CD8-positive, alpha-beta memory T cell (primary cell): ENCODE measurements at places on chromosomes 16 and 17. TPM values are rescaled to one million over a fixed set of nuclear protein-coding genes. Genes with fewer than 3 reads are reported as not detected.

GRCh38 chr17:33438578-33438977, 145.5 kb upstream of the ASIC2 start:
- no peaks in the 10 kb centered on the region for H3K36me3 ChIP-seq
- H3K27ac ChIP-seq = no peak overlapping the region
- DNase-seq = no peak
- no peaks in the 10 kb centered on the region for H3K27me3 ChIP-seq
- H3K4me1 ChIP-seq = no peaks in the 10 kb centered on the region

DNA sequence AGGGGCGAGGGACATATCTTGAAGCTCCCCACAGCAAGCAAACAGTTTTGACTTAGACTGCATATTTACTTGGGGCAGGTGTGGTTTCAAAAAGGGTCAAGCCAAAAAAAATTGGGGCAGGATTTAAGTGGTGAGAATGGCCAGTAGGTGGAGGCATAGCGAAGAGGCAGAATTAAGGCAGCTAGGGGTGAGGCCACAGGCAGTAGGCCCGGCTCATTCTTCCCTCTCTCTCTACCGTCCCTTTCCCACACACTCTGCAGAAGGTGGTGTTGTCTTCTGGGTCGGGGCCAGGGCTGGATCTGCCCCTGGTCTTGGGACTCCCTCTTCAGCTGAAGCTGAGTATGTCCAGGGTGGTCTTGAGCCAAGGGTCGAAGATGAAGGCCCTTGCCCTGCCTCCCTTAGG, 2.6 kb downstream of the SHBG start:
- no peaks in the 10 kb centered on the region for H3K27me3 ChIP-seq
- no peaks in the 10 kb centered on the region for H3K4me1 ChIP-seq
- H3K36me3 ChIP-seq = no peaks in the 10 kb centered on the region
- no peak overlapping the region for H3K27ac ChIP-seq
- no peak for DNase-seq
- no peak overlapping the region for H3K4me3 ChIP-seq

DNA sequence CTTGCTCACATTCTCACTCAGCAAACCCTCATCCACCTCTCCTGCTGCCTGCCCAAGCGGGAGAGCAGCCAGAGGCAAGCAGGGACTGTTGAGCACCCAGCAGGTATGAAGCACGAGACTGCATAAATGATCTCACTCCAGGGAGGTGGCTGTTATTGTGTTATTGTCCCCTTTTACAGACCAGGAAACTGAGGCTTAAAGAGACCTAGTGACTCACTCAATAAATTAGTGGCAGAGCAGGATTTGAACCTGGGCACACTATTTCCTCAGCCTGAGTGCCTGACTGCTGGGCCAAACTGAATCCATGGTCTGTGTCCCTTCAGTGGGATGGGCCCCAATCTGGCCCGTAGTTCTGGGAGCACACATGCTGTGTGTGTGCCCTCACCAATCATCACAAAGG, 12.3 kb upstream of the MAP2K3 start:
- no peaks in the 10 kb centered on the region for H3K36me3 ChIP-seq
- no peaks in the 10 kb centered on the region for H3K27me3 ChIP-seq
- H3K4me1 ChIP-seq = peaks cover 31% of the 10 kb centered on the region
- H3K27ac ChIP-seq = no peak overlapping the region

- H3K27me3 ChIP-seq = no peaks in the 10 kb centered on the region
- no peak overlapping the region for H3K27ac ChIP-seq
- DNase-seq = no peak
- H3K4me1 ChIP-seq = no peaks in the 10 kb centered on the region
These were observed 1410.9 kb upstream of the CDH8 start for GRCh38 chr16:63447121-63447520.

DNA sequence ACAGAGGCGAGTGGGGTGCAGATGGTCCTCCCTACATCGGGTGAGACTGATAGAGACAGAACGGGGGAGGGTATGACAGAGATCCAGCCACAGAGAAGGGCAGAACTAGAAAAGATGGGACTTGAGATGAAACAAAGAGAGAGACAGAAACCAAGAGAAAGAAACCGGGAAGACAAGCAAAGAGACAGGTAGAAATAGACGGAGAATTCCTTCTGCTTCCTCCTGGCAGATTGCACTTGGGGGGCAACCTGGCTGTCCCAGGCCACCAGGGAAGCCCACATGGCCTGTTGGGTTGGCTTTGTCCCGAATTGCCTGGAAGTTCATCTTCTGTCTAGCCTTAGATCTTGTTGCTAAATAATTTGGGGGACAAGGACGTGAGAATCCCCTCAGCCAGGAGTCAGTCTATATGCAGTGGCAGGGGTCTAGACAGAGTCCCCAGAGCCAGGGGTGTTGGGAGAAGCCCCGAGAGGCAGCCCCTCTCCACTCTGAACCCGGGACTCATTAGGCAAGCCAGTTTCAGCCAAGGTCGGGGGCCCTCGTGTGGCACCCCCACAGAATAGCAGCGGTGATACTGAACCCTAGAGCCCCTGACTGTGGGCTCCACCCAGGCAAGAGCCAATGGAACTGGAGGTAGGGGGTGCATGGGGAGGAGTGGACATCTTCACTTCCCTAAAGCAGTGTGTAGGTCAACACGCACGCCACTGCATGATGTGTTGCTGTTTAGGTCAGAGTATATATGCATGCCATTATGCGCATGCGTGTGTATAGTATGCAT, 627 bp upstream of the TSPOAP1 start:
- peaks cover 43% of the 10 kb centered on the region for H3K4me1 ChIP-seq
- peak overlapping the region; percentile 98 for H3K4me3 ChIP-seq
- H3K27me3 ChIP-seq = no peaks in the 10 kb centered on the region
- peak overlapping the region; percentile 96 for H3K27ac ChIP-seq
- peak; percentile 72 for DNase-seq

DNA sequence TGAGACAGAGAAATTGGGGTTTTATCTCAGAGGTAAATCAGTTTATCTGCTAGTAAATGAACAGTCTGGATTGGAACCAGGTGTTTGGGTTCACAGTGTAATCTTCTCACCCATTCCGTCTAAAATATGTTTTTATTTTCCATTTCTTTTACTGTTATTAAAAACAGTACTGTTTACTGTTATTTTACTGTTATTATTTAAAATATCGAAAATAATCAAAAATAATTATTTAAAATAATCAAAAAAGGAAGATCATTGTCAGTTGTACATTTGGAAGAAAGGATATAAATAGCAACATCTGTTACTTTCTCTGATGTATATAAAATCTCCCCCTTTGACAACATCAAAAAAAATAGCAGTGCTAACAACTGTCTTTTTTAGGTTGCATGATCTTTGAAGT, 11.5 kb downstream of the NUP93 start:
- H3K4me3 ChIP-seq = no peak overlapping the region
- no peaks in the 10 kb centered on the region for H3K27me3 ChIP-seq
- no peak overlapping the region for H3K27ac ChIP-seq

GRCh38 chr16:89071686-89072547, 21.7 kb upstream of the ACSF3 start:
- H3K27ac ChIP-seq = no peak overlapping the region
- no peak overlapping the region for H3K4me3 ChIP-seq
- H3K27me3 ChIP-seq = no peaks in the 10 kb centered on the region
- DNase-seq = no peak

GRCh38 chr16:81094771-81095251, 1.4 kb downstream of the GCSH start:
- no peaks in the 10 kb centered on the region for H3K36me3 ChIP-seq
- H3K27ac ChIP-seq = no peak overlapping the region
- no peak for DNase-seq
- H3K4me1 ChIP-seq = peaks cover 9% of the 10 kb centered on the region
- no peak overlapping the region for H3K4me3 ChIP-seq

GRCh38 chr16:19854543-19854876, 30.1 kb downstream of the GPRC5B start:
- no peaks in the 10 kb centered on the region for H3K36me3 ChIP-seq
- no peak overlapping the region for H3K4me3 ChIP-seq
- H3K4me1 ChIP-seq = no peaks in the 10 kb centered on the region
- DNase-seq = no peak

- H3K4me1 ChIP-seq = peaks cover 16% of the 10 kb centered on the region
- H3K36me3 ChIP-seq = no peaks in the 10 kb centered on the region
- no peak overlapping the region for H3K4me3 ChIP-seq
- no peaks in the 10 kb centered on the region for H3K27me3 ChIP-seq
- no peak overlapping the region for H3K27ac ChIP-seq
- DNase-seq = no peak
These were observed 23.1 kb upstream of the TMEM94 start for GRCh38 chr17:75433218-75433783.

- no peak for DNase-seq
- H3K27ac ChIP-seq = no peak overlapping the region
- H3K4me1 ChIP-seq = no peaks in the 10 kb centered on the region
- no peaks in the 10 kb centered on the region for H3K27me3 ChIP-seq
These were observed 1418.3 kb downstream of the CDH11 start for GRCh38 chr16:63703612-63704011.

GRCh38 chr16:88013091-88013609, 61.9 kb downstream of the BANP start:
- no peak overlapping the region for H3K4me3 ChIP-seq
- H3K4me1 ChIP-seq = no peaks in the 10 kb centered on the region
- peaks cover 10% of the 10 kb centered on the region for H3K36me3 ChIP-seq

GRCh38 chr17:13509527-13509926, 92.2 kb downstream of the HS3ST3A1 start:
- no peaks in the 10 kb centered on the region for H3K4me1 ChIP-seq
- DNase-seq = no peak
- H3K36me3 ChIP-seq = no peaks in the 10 kb centered on the region
- H3K4me3 ChIP-seq = no peak overlapping the region

RPRML gene
- total RNA-seq = not detected

STH gene
- total RNA-seq = not detected

DPEP1 gene
- not detected for total RNA-seq

CRYBA1 gene
- not detected for total RNA-seq

AOC2 gene
- total RNA-seq = 2.7 TPM

TP53TG3F gene
- total RNA-seq = not detected

STAC2 gene
- not detected for total RNA-seq

AOC3 gene
- total RNA-seq = 1.3 TPM
